ENCODE measurements at places on chromosomes 6 and 20. TPM values are rescaled to one million over a fixed set of nuclear protein-coding genes. Genes with fewer than 3 reads are reported as not detected.

Gene KIZ
- 16.1 TPM for total RNA-seq

Gene BPIFA1
- total RNA-seq: not detected

- H3K4me1 ChIP-seq: no peaks in the 10 kb centered on the region
- no peaks in the 10 kb centered on the region for H3K36me3 ChIP-seq
- no peak overlapping the region for H3K4me3 ChIP-seq
- no peak for DNase-seq
Observed at GRCh38 chr6:98657764-98658163, 176.6 kb upstream of the POU3F2 start.

Gene DSP
- total RNA-seq: 121 TPM

DNA sequence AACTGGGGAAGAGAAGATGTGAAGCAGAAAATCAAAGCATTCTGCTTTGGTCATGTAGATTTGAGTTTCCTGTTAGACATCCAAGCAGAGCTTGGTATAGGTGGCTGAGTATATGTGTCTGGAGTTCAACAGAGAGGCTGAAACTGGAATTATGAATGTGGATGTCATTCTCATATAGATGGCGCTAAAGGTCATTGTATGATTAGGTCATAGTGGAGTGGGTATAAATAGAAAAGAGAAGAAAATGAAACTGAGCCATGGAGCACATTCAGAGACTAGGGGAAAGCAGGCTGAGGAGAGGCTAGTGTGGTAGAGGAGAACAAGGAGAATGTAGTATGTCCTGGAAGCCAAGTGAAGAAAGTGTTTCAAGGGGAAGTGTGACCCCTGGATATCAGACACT, 295.6 kb upstream of the PLN start:
- H3K27me3 ChIP-seq: no peaks in the 10 kb centered on the region
- no peaks in the 10 kb centered on the region for H3K36me3 ChIP-seq
- H3K27ac ChIP-seq: no peak overlapping the region
- no peak for DNase-seq

Gene RAD21L1
- total RNA-seq: not detected

Gene GSTA1
- not detected for total RNA-seq

Gene TULP1
- total RNA-seq: not detected

DNA sequence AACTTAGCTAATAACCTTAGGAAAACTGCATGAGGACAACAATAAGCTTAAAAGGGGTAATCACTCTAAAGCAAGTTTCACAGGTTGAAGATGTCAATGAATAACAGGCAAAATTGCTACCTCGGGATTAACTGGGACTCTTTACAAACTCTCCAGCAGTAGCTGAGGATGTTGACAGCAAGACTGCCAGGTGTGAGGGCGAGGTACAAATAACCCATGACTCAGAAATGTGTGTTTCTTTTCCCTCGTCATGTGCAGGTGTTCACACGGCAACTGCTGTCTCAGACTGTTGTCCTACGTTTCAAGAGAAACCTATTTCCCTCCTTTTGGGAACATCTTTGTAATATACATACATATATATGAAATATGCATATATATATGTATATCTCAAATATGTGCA, 15.9 kb downstream of the BCAS1 start:
- DNase-seq: no peak
- H3K27ac ChIP-seq: no peak overlapping the region
- H3K36me3 ChIP-seq: no peaks in the 10 kb centered on the region
- H3K4me1 ChIP-seq: no peaks in the 10 kb centered on the region
- H3K4me3 ChIP-seq: no peak overlapping the region

Measured in right atrium auricular region (tissue), 2 donors.